ENCODE measurements at places on chromosomes 2 and 18.

- H3K27ac ChIP-seq = peak overlapping the region; percentile 35
- H3K4me1 ChIP-seq = peaks cover 46% of the 10 kb centered on the region
- no peak overlapping the region for H3K4me3 ChIP-seq
- no peak for DNase-seq
- H3K27me3 ChIP-seq = no peaks in the 10 kb centered on the region
Observed at GRCh38 chr2:196174404-196174803, 3.0 kb upstream of the STK17B start.

DNA sequence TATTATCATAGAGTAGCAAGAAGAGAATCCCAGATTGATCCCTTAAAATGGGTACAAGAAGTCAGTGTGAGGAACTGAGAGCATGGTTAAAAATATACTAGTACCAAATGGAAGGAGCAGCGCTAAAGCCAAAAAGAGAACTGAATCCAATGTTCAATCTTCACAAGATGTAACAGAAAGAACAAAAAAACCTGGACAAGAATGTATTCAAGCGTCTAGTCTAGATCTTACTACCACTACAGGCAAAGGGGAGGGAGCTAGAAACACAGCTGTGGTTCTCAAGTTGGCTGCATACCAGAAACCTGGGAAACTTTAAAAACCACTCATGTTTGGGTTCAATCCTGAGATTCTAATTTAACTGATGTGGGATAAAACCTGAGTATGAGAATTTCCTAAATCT is 57.5 kb downstream of the PIAS2 start:
- peaks cover 7% of the 10 kb centered on the region for H3K36me3 ChIP-seq
- DNase-seq = no peak
- no peak overlapping the region for H3K4me3 ChIP-seq
- H3K27ac ChIP-seq = no peak overlapping the region
- H3K4me1 ChIP-seq = no peaks in the 10 kb centered on the region

- no peaks in the 10 kb centered on the region for H3K36me3 ChIP-seq
- DNase-seq = no peak
- no peak overlapping the region for H3K27ac ChIP-seq
- no peaks in the 10 kb centered on the region for H3K27me3 ChIP-seq
- no peaks in the 10 kb centered on the region for H3K4me1 ChIP-seq
Observed at GRCh38 chr2:18585526-18585925, 3.8 kb downstream of the NT5C1B start.

GRCh38 chr2:218957671-218958070 is 1.8 kb upstream of the CDK5R2 start:
- H3K27me3 ChIP-seq = peaks cover 31% of the 10 kb centered on the region
- no peaks in the 10 kb centered on the region for H3K36me3 ChIP-seq
- DNase-seq = no peak
- no peak overlapping the region for H3K4me3 ChIP-seq
- peaks cover 13% of the 10 kb centered on the region for H3K4me1 ChIP-seq

DNA sequence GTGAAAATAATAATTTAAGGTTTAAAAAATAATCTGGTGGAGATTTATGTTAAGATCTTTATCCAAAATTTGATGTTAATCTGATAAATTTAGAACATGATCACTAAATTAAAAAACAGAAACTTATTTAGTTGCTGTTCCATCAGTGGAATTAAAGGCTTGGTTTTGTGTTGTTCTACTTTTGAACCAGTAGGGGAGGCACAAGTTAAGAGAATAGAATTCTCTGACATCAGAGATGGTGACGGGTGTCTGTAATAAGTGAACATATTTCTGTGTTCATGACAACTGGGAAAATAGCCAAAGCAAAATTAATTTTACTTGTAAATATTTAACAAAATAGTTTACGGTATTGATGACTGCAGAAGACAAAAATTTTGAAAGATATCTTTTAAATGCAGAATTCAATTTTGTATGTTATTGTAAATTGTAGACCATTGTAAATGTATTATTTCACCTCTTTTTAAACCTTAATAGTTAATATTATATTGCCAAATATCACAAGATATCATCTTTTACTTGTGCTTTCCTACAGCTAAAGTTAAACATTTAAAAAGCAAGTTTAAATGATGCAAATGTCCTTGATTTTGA is 106.0 kb downstream of the UBR3 start:
- no peak overlapping the region for H3K4me3 ChIP-seq
- peak; percentile 43 for DNase-seq
- H3K4me1 ChIP-seq = no peaks in the 10 kb centered on the region

DNA sequence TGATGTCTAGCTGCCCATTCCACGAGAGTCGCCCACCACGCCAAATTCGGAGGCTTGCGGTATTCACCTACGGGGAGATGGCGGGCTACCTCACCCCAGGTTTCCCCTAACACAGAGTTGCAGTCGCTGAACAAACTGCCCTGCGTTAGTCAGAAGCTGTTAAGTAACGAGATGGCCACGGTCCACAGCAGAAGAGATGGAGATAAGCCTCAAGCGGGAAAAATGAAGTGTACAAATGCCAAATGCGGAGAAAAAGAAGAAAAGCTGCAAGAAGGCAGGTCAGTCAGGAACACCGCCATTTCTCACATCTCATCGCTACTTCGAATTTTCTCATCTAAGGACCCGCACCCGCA is 425 bp downstream of the ASB3 start:
- peak overlapping the region; percentile 85 for H3K4me3 ChIP-seq
- peak; percentile 58 for DNase-seq
- H3K27ac ChIP-seq = peak overlapping the region; percentile 82
- peaks cover 4% of the 10 kb centered on the region for H3K36me3 ChIP-seq

GRCh38 chr2:203022751-203023150 is 8.1 kb downstream of the NBEAL1 start:
- H3K4me1 ChIP-seq = no peaks in the 10 kb centered on the region
- H3K36me3 ChIP-seq = no peaks in the 10 kb centered on the region
- H3K27me3 ChIP-seq = no peaks in the 10 kb centered on the region
- DNase-seq = no peak

GRCh38 chr2:142926445-142926844 is 49.0 kb downstream of the KYNU start:
- no peak overlapping the region for H3K27ac ChIP-seq
- no peaks in the 10 kb centered on the region for H3K4me1 ChIP-seq
- no peak for DNase-seq
- H3K27me3 ChIP-seq = no peaks in the 10 kb centered on the region
- H3K4me3 ChIP-seq = no peak overlapping the region

GRCh38 chr2:233371641-233372040 is 17.3 kb downstream of the DGKD start:
- H3K27ac ChIP-seq = no peak overlapping the region
- H3K27me3 ChIP-seq = no peaks in the 10 kb centered on the region
- no peak for DNase-seq
- H3K4me3 ChIP-seq = no peak overlapping the region

GRCh38 chr2:201180010-201180409 is 2.9 kb upstream of the CASP10 start:
- H3K27me3 ChIP-seq = no peaks in the 10 kb centered on the region
- H3K36me3 ChIP-seq = no peaks in the 10 kb centered on the region
- H3K4me1 ChIP-seq = peaks cover 29% of the 10 kb centered on the region

DNA sequence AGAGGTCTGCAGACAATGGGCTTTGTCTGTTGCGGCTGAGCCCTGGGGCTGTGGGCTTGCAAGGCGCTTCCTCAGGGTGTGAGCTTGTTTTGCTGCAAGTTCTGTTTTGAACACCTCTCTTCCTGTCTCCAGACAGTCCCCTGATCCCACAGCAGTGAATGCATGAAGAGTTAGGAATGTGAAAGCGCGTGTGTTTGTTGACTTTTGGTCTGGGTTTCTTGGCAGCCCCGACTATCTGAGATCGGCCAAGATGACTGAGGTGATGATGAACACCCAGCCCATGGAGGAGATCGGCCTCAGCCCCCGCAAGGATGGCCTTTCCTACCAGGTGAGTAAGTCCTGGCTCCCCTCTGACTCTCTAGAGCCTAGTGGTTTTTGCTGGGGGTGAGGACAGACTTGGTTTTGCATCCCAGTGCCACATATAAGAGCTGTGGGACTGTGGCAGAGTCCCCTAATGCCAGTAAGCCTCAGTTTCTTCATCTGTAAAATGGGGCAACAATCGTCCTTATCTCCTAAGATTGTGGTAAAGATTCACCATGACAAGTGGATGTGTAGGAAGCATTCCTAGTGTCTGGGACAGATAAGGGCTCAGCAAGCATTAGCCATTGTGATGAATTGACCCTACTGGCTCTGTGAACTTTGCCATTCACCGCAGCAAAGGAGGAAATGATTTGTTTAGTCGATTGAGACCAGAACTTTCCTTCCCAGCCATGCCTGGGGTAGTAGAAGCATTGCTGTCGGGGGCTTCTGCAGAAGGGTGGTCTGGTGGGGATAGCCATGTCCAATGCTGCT is 3.0 kb downstream of the LBH start:
- peaks cover 38% of the 10 kb centered on the region for H3K36me3 ChIP-seq
- H3K27ac ChIP-seq = peak overlapping the region; percentile 39
- H3K4me1 ChIP-seq = peaks cover 75% of the 10 kb centered on the region

GRCh38 chr2:195022508-195022830 is 634.6 kb upstream of the SLC39A10 start:
- no peaks in the 10 kb centered on the region for H3K36me3 ChIP-seq
- H3K4me3 ChIP-seq = no peak overlapping the region
- H3K27ac ChIP-seq = no peak overlapping the region
- DNase-seq = no peak

GRCh38 chr2:166434491-166434890 is 58.7 kb upstream of the SCN9A start:
- H3K36me3 ChIP-seq = no peaks in the 10 kb centered on the region
- no peak overlapping the region for H3K27ac ChIP-seq
- DNase-seq = no peak
- no peaks in the 10 kb centered on the region for H3K4me1 ChIP-seq
- H3K27me3 ChIP-seq = no peaks in the 10 kb centered on the region

DNA sequence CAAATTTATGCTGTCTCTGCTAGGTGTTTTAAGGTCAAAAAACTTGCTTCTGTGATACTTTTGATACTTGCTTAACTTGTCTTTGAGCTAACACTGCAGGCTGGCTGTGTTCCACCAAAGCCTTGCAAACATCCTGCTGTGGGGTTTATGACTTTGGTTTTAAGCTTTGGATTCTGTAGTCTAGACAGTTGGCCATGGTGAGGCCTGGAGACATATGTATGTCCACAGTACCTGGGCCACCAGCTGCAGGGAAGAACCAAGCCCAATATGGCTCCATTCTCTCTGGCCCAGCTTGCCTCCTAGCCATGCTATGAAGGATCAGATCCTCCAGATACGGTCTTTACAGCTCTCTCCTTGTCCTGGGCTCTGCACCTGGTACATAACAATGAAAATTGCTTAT is 113.9 kb downstream of the INO80D start:
- H3K27ac ChIP-seq = no peak overlapping the region
- H3K36me3 ChIP-seq = no peaks in the 10 kb centered on the region
- H3K4me3 ChIP-seq = no peak overlapping the region
- no peaks in the 10 kb centered on the region for H3K4me1 ChIP-seq
- no peak for DNase-seq

DNA sequence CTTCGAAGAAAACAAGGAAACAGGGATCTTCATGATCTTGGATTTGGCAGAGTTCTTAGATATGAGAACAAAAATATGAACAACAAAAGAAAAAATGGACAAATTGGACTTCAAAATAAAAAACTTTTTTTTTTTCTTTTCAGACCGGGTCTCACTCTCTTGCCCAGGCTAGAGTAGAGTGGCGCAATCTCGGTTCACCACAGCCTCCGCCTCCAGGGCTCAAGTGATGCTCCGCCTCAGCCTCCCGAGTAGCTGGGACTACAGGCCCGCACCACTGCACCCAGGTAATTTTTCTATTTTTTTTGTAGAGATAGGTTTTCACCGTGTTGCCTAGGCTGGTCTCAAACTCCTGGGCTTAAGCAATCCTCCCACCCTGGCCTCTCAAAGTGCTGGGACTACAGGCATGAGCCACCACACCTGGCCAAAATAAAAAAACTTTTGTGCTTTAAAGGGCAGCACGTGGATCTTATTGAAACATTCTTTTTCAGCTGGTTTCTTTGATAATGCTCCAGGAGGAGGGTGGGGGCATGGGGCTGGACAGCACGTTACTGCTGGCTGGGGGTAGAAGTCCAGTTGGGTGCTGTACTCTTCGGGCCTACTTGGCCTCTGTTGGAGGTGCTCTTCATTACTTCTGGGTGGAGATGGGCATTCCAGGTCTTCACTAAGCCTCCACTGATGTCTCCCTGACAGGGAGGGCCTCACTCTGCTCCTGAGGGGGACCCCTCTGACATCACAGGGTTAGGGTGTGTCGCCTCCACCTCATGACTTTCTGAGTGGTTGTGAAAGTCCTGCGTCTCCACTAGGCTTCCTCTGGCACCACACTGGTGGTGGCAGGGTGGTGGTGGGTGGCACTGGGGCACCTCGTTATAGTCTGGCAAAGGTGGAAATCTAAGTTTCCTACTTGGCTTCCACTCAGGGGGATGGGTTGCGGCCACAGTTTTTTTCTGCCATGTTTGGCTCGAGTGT is 150.5 kb upstream of the XPO1 start:
- peaks cover 2% of the 10 kb centered on the region for H3K4me1 ChIP-seq
- no peak overlapping the region for H3K27ac ChIP-seq
- no peaks in the 10 kb centered on the region for H3K36me3 ChIP-seq
- H3K4me3 ChIP-seq = no peak overlapping the region
- no peaks in the 10 kb centered on the region for H3K27me3 ChIP-seq

GRCh38 chr2:84939426-84940087 is 31.4 kb upstream of the KCMF1 start:
- no peaks in the 10 kb centered on the region for H3K36me3 ChIP-seq
- H3K4me1 ChIP-seq = peaks cover 38% of the 10 kb centered on the region
- DNase-seq = peak; percentile 91

- no peak overlapping the region for H3K4me3 ChIP-seq
- no peaks in the 10 kb centered on the region for H3K4me1 ChIP-seq
- no peak overlapping the region for H3K27ac ChIP-seq
- no peak for DNase-seq
- no peaks in the 10 kb centered on the region for H3K27me3 ChIP-seq
- no peaks in the 10 kb centered on the region for H3K36me3 ChIP-seq
Observed at GRCh38 chr18:11034884-11035283, 114.5 kb downstream of the PIEZO2 start.

- no peaks in the 10 kb centered on the region for H3K4me1 ChIP-seq
- no peak overlapping the region for H3K4me3 ChIP-seq
- DNase-seq = no peak
- no peak overlapping the region for H3K27ac ChIP-seq
- no peaks in the 10 kb centered on the region for H3K36me3 ChIP-seq
Observed at GRCh38 chr2:67561457-67561965, 164.4 kb downstream of the ETAA1 start.

GRCh38 chr2:26298286-26298637 is 47.7 kb upstream of the SELENOI start:
- no peaks in the 10 kb centered on the region for H3K27me3 ChIP-seq
- no peaks in the 10 kb centered on the region for H3K36me3 ChIP-seq
- H3K27ac ChIP-seq = peak overlapping the region; percentile 59
- peak overlapping the region; percentile 65 for H3K4me3 ChIP-seq

DNA sequence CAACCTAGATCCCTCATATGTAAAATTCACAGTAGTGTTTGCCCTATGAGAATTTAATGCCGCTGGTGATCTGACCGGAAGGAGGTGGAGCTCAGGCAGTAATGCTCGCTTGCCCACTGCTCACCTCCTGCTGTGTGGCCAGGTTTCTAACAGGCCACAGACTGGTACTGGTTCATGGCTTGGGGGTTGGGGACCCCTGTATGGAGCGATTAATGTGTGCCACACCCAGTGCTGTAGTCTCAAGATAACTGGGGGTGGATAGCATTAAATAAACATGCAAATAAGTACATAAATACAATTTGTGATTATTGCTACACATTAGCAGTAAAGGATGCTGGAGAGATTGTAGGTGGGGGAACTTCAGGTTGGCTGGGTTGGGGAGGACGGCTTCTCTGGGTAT is 3.2 kb downstream of the GALNT1 start:
- H3K4me1 ChIP-seq = peaks cover 15% of the 10 kb centered on the region
- H3K36me3 ChIP-seq = no peaks in the 10 kb centered on the region
- H3K27ac ChIP-seq = no peak overlapping the region
- H3K4me3 ChIP-seq = no peak overlapping the region

All from natural killer cell (primary cell).